ENCODE measurements at places on chromosomes 5 and 9.

DNA sequence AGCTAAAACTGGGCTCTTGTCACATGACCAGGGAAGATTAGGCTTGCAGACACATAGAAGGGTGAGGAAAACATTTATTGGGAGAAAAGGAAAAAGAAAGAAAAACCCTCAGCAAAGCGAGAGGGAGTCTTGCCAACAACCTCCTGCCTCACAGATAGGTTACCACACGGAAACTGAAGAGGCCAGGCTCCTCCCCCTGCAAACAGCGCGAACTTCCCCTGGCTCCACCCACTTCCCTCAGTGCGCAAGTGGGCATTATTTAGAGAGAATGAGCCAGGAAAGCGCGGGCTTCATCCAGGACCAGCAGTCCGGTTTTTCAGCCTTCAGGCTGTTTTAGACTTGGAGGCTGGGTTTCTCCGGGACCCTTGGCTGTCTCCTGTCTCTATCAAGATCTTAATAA lies 70.3 kb downstream of the STK32A start:
- DNase-seq, result no peak

- no peak for DNase-seq
These were observed 219.0 kb upstream of the CDH12 start for GRCh38 chr5:23072179-23072578.

DNA sequence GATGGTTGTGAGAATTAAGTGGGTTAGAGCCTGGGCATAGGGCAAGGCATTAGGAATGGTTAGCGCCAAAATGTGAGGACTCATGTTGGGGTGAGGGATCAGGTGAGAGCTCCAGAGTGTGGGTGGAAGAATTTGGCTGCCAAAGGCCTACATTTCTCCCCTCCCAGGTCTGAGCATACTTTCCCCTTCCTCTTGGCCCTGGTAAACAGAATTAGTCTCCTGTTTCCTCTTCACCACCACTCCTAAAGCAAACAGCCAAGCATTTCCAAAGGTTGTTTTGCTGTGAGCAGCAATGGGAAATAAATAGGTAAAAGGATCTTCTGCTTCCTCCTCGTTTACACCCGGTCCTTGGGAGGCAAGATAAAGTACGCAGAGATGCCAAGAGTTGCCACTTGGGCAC lies 132.5 kb downstream of the ZSWIM6 start:
- DNase-seq, result no peak

DNA sequence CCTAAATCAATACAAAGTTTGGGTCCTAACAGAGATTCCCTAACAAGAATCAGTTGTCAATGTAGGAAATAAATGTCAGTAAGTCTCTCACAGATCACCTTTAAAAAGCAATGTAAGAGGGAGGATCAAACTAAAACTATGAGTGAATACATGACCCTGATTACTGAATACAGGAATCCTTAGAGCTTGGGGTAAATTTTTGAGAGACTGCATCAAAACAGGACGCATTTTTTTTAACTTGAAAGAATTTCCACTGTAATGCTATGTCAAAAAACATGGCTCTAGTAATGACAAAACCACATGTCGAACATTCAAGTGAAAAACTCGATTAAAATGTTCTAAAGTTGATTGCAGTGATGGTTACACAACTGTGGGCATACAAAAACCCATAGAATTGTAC lies 21.9 kb downstream of the ZDHHC21 start:
- no peak for DNase-seq

DNA sequence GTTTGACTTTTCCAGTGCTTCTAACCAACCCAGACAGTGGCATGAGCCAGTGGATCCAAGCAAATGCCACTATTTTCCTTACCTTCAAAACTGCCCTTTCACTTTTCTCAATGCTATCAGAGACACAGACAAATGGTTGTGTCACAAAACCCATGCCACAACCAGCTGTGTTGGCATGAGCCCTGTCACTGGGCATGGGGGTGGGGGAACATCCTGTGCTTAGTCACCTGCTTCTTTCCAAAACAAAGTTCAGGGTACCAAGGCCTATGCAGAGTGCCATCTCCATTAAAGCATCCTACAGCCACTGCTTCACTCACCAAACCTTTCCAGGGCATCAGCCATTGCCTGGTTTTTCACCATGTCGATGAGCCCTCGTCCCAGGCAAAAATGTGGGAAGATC lies 30.1 kb downstream of the NIPSNAP3B start:
- DNase-seq, result no peak

DNA sequence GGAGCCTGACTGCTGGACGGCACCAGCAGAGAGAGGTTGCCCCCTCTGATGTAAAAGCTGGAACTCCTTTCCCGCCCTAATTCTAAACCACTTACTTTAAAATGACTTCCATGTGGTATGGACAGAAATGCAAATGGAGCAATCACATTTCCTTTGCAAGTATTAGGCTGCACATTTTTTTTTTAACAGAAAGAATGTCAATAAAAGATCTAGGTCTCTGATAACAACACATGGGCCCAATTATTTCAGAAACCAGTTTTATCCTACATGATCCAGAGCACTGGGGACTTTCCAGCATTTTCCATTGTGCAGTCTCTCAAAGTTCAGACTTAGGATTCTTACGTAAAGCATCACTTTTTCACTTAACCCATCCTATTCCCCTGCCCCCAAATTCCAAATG lies 203.7 kb downstream of the NXNL2 start:
- no peak for DNase-seq
